ENCODE measurements at places on chromosomes 13 and 19. TPM values are rescaled to one million over a fixed set of nuclear protein-coding genes. Genes with fewer than 3 reads are reported as not detected.

TNFRSF19 gene
- polyA plus RNA-seq: 260 TPM

AXL gene
- polyA plus RNA-seq: 231 TPM

ZNF723 gene
- polyA plus RNA-seq: not detected

BLOC1S3 gene
- polyA plus RNA-seq: 5.6 TPM

SYCN gene
- not detected for polyA plus RNA-seq

IGFL3 gene
- not detected for polyA plus RNA-seq

EHD2 gene
- 96.5 TPM for polyA plus RNA-seq

ZBTB7A gene
- 4.7 TPM for polyA plus RNA-seq

DACH1 gene
- 0.36 TPM for polyA plus RNA-seq

FCAR gene
- not detected for polyA plus RNA-seq

DNA sequence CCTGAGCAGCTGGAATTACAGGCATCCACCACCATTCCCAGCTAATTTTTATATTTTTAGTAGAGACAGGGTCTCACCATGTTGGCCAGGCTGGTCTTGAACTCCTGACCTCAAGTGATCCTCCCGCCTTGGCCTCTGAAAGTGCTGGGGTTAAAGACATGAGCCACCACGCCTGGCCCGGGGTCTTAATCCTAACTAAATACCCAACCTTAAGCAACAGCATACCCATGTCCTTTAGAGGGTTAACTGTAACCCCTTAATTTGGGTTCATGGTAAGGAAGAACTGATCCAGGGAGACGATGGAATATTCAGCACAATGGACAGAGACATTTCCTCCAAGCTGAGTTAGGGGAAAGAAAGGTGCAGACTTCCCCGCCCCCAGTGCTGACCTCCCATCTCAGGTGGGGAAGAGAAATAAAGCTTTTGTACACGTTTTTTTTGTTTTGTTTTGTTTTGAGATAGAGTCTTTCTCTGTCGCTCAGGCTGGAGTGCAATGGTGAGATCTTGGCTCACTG lies 8.7 kb upstream of the GALP start:
- no peak for DNase-seq
- no peaks in the 10 kb centered on the region for H3K4me1 ChIP-seq
- no peaks in the 10 kb centered on the region for H3K36me3 ChIP-seq
- no peak overlapping the region for H3K27ac ChIP-seq
- H3K4me3 ChIP-seq: no peak overlapping the region
- H3K27me3 ChIP-seq: no peaks in the 10 kb centered on the region

GRCh38 chr19:6518145-6518911 lies 12.5 kb upstream of the TNFSF9 start:
- no peak for DNase-seq
- no peaks in the 10 kb centered on the region for H3K27me3 ChIP-seq
- no peak overlapping the region for H3K27ac ChIP-seq
- no peaks in the 10 kb centered on the region for H3K36me3 ChIP-seq

DNA sequence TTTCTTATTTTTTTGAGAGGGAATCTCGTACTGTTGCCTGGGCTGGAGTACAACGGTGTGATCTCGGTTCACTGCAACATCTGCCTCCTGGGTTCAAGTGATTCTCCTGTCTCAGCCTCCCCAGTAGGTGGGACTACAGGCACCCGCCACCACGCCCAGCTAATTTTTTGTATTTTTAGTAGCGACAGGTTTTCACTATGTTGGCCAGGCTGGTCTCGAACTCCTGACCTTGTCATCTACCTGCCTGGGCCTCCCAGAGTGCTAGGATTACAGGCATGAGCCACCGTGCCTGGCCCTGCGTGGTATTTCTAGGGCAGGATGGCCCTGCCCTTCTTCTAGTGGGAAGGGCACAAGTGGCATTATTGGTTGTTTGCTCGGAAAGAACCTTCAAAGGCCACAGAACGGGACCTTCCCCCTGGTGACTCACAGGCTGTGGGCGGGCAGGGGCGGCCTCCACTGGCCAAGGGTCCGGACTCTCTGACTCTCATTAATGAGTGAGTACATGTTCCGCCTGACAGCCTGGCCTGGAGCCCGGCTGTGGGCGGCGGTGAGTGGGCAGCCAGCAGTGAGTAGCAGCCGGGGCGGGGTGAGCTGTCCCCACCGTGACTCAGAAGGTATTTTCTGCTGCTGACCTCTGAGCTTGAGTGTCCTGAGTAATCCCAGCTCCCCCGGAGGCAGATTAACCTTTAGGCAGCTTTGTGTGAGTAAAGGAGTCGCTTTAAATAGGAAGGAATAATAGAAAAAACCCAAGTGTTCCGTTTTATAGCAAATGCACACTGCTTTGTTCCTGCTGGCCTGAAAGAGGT lies 5.1 kb downstream of the DOT1L start:
- peak; percentile 99 for DNase-seq
- H3K27me3 ChIP-seq: no peaks in the 10 kb centered on the region
- H3K4me3 ChIP-seq: peak overlapping the region; percentile 7
- peak overlapping the region; percentile 88 for H3K27ac ChIP-seq
- H3K36me3 ChIP-seq: peaks cover 4% of the 10 kb centered on the region

- H3K36me3 ChIP-seq: no peaks in the 10 kb centered on the region
- no peaks in the 10 kb centered on the region for H3K4me1 ChIP-seq
- no peaks in the 10 kb centered on the region for H3K27me3 ChIP-seq
- H3K27ac ChIP-seq: no peak overlapping the region
These were observed 292.7 kb downstream of the PCDH9 start for GRCh38 chr13:66937423-66937822.

GRCh38 chr13:110801044-110801443 lies 87.5 kb downstream of the ING1 start:
- no peaks in the 10 kb centered on the region for H3K36me3 ChIP-seq
- DNase-seq: no peak
- H3K4me3 ChIP-seq: no peak overlapping the region

DNA sequence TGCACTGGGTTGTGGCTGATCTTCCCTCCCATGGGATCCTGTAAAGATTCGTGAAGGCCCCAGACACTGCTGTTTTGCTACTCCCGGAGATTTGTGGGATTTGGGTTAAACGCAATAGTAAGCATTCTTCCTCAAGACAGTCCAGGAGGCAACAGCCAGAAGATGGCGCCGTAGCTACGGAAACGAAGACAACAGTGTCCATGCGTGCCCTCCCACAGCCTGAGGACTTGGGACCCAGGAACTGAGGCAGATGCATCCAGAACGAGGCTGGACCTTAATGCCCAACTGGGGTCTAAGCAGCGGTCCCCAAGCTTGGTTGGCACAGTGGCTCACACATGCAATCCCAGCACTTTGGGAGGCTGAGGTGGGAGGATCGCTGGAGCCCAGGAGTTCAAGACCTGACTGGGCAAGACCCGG lies 57.6 kb upstream of the ZNF507 start:
- no peak overlapping the region for H3K4me3 ChIP-seq
- H3K27me3 ChIP-seq: no peaks in the 10 kb centered on the region
- no peaks in the 10 kb centered on the region for H3K4me1 ChIP-seq

DNA sequence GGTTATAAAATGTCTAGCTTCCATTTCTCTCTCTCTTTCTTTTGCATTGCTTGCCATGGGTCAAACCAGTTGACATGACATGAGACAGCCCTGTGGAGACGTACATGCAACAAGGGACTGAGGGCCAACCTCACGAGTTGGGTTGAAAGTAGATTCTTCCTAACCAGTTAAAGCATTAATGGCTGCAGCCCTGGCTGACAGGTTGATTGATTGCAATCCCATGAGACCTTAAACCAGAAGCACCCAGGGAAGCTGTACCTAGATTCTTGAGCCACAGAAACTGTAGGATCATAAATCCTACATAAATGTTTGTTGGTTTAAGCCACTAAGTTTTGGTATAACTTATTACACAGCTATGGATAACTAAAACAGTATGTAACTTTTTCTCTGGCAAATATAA lies 373.8 kb downstream of the DACH1 start:
- H3K27ac ChIP-seq: no peak overlapping the region
- no peaks in the 10 kb centered on the region for H3K36me3 ChIP-seq
- no peak for DNase-seq
- H3K4me3 ChIP-seq: no peak overlapping the region
- H3K4me1 ChIP-seq: no peaks in the 10 kb centered on the region

DNA sequence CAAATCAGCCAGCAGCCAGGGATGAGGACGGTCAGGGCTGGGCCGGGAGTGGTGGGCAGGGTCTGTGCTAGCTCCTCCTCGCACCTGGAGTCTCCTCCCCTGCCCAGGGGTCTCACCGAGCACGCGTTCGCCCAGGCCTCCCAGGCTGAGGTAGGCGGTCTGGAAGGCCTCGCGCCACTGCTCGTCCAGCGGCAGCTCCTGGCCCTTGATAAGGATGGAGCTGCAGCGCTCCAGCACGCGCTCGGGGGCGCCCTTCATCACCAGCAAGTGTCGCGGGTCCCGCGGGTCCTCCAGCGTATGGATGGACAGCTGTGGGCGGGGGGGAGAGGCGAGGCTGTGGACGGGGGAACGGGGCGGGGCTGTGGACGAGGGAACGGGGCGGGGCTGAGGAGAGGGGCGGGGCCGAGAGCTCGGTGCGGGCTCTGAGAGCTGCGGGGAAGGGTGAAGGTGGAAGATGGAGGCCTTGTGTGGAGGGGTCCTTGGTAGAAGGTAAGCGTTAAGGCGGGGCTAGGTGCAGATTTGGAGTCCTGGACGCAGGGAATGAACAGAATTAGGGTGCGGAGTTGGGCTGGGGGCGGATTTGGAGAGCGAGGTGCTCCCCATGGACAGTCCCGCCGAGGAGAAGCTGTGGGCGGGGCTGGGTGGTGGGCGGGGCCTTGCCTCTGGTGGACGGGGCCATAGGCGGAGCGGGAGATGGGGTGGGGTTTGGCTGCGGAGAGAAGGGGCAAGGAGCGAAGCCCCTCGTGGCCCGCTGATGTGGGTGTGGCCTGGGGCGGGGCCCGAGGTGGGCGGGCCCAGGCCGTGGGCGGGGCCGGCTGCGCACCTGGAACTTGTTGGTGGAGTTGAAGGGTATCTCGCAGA lies 5.7 kb downstream of the ATP4A start:
- peaks cover 26% of the 10 kb centered on the region for H3K27me3 ChIP-seq
- peaks cover 5% of the 10 kb centered on the region for H3K4me1 ChIP-seq
- H3K4me3 ChIP-seq: peak overlapping the region; percentile 59
- H3K27ac ChIP-seq: no peak overlapping the region
- no peaks in the 10 kb centered on the region for H3K36me3 ChIP-seq

GRCh38 chr19:41525989-41526388 lies 50.0 kb upstream of the CEACAM21 start:
- DNase-seq: no peak
- H3K4me1 ChIP-seq: no peaks in the 10 kb centered on the region
- no peak overlapping the region for H3K27ac ChIP-seq
- no peak overlapping the region for H3K4me3 ChIP-seq

DNA sequence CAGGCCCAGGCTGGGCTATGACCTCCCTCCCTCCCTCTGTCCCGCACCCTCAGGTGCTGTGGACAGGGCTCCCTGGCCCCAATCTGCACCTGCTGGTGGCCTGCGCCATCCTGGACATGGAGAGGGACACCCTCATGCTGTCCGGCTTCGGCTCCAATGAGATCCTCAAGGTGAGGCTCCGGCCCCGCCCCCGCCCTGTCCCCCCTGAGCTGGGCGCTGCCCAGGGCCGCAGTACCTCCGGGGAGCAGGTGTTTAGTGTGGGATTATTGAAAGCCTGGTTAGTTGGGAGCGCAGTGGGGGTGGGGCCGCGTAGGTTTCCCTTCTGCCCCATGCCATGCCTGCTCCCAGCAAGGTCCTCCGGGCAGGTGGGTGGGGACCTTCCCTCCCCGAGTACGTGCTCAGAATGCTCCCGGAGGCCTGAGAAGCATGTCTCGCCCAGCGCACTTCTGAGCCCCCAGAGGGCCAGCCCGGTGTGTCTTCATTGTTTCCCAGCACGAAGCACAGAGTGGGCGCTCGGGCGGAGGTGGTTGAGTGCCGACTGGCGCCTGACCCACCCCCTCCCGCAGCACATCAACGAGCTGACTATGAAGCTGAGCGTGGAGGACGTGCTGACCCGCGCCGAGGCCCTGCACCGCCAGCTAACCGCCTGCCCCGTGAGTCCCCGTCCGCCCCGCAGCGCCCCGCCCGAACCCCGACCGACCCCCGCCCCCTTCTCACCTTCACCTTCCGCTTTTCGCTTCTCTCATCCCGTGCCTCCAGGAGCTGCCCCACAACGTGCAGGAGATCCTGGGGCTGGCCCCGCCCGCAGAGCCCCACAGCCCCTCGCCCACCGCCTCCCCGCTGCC lies 8.8 kb downstream of the IL4I1 start:
- H3K4me1 ChIP-seq: peaks cover 3% of the 10 kb centered on the region
- no peaks in the 10 kb centered on the region for H3K27me3 ChIP-seq
- no peak overlapping the region for H3K27ac ChIP-seq
- no peak for DNase-seq
- H3K4me3 ChIP-seq: no peak overlapping the region
- peaks cover 18% of the 10 kb centered on the region for H3K36me3 ChIP-seq

DNA sequence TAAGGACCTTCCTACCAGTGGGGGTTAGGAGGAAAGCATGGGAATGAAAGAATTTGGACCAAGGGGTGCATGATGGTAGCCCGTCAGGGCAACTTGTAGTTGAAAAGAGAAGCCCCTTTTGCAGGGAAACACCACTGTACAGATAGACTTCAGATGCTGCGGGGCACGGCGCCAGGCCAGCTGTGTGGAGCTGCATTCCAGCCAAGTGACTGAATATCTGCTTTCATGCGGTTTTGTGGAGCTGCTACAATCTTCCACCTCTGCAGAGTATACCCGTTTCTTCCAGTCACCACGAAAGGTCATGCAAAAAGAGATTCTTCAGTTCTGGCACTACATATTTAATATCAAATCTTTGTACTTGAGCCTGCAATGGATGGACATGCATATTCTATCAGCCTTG lies 104.7 kb downstream of the RGCC start:
- H3K27ac ChIP-seq: peak overlapping the region; percentile 40
- DNase-seq: peak; percentile 95
- peaks cover 31% of the 10 kb centered on the region for H3K4me1 ChIP-seq
- no peaks in the 10 kb centered on the region for H3K36me3 ChIP-seq
- no peaks in the 10 kb centered on the region for H3K27me3 ChIP-seq

GRCh38 chr13:91356919-91357612 lies 9.6 kb downstream of the MIR17HG start:
- DNase-seq: no peak
- no peak overlapping the region for H3K27ac ChIP-seq
- no peaks in the 10 kb centered on the region for H3K27me3 ChIP-seq
- H3K36me3 ChIP-seq: peaks cover 4% of the 10 kb centered on the region

- no peak overlapping the region for H3K4me3 ChIP-seq
- peaks cover 15% of the 10 kb centered on the region for H3K4me1 ChIP-seq
- H3K36me3 ChIP-seq: no peaks in the 10 kb centered on the region
- H3K27me3 ChIP-seq: no peaks in the 10 kb centered on the region
- no peak overlapping the region for H3K27ac ChIP-seq
These were observed 3.4 kb downstream of the PPM1N start for GRCh38 chr19:45501730-45502014.

- H3K27me3 ChIP-seq: no peaks in the 10 kb centered on the region
- no peak overlapping the region for H3K4me3 ChIP-seq
- H3K4me1 ChIP-seq: peaks cover 2% of the 10 kb centered on the region
- no peaks in the 10 kb centered on the region for H3K36me3 ChIP-seq
These were observed 253.7 kb downstream of the KCTD12 start for GRCh38 chr13:76632401-76633044.

- H3K36me3 ChIP-seq: peaks cover 3% of the 10 kb centered on the region
- H3K27ac ChIP-seq: no peak overlapping the region
- H3K4me1 ChIP-seq: peaks cover 2% of the 10 kb centered on the region
- DNase-seq: no peak
- no peak overlapping the region for H3K4me3 ChIP-seq
- no peaks in the 10 kb centered on the region for H3K27me3 ChIP-seq
These were observed 2.0 kb upstream of the ZNF784 start for GRCh38 chr19:55626350-55626749.

GRCh38 chr13:19592657-19593180 lies 31.4 kb upstream of the TPTE2 start:
- H3K4me3 ChIP-seq: no peak overlapping the region
- H3K27ac ChIP-seq: no peak overlapping the region
- no peaks in the 10 kb centered on the region for H3K27me3 ChIP-seq
- peaks cover 5% of the 10 kb centered on the region for H3K4me1 ChIP-seq
- no peak for DNase-seq
- H3K36me3 ChIP-seq: no peaks in the 10 kb centered on the region

All from fibroblast of lung (primary cell).